ENCODE measurements at places on chromosomes 2 and 18.

DNA sequence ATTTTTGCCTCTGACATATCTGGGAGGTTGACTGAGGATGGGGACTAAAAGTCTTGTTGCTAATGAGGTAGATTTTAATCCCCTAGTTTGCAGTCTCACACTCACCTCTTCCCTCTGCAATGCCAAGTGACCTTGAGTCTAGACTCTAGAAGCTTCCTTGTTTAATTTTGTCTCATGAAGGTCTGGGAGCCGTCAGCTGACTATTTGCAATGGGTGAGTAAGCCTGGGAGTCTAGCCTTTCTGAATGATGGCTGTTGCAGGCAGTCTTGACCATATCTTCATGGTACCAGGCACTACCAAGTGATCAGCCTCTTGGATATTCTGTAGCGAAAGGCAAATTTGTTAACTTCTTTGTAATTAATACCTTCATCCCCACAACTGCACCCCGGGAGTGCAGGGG, 61.2 kb downstream of the ARHGAP15 start:
- DNase-seq = no peak

DNA sequence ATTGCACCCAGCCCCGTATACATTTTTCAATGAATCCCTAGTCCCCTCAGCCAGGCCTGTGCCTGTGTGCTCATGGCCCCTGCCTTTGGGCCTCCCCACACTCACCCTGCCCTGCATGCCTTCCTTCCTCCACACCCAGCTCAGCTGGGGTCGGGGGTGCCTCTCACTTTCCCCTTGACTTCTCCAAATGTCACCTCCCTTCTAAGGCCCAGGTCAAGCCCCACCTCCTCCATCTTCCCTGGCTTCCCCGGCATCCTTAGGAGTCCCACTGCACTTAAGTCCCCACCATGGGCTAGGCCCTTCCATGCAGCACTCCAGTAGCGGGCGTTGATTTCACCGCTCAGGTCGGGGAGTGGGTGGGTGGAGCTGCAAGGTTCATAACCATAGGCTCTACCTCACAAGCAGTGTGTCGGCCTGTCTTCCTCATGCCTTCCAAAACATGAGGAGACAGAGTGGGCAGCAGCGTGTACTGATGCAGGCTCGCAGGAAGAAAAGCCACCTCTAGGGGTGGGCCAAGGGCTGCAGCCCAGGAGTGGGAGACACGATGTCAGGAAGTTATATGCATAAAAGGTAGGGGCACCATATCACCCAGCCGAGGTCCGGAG, 47.7 kb downstream of the DNMT3A start:
- DNase-seq = no peak

DNA sequence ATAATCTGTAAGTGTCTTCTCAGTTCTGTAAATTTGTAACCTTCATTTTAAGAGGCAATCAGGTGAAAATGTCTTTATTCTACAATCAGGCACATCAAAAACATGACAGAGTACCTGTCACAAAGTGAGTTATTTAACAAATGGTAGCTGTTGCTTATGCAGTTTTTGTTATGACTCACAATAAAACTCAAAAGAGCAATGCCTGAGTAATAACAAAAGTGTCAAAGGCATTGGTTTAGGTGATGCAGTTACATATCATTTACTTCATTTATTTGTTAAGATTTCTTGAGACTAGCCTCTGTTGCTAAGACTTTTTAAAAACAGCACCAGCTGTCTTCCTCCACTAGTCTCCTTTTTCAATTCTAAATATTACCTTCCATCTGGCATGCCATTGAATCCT, 177.8 kb downstream of the KIAA1328 start:
- no peak for DNase-seq

GRCh38 chr2:203786549-203787351, 80.3 kb downstream of the CD28 start:
- DNase-seq = no peak

GRCh38 chr2:177287814-177288213, 23.3 kb upstream of the NFE2L2 start:
- DNase-seq = no peak

- DNase-seq = no peak
Observed at GRCh38 chr18:79385326-79385707, 10.4 kb upstream of the NFATC1 start.

DNA sequence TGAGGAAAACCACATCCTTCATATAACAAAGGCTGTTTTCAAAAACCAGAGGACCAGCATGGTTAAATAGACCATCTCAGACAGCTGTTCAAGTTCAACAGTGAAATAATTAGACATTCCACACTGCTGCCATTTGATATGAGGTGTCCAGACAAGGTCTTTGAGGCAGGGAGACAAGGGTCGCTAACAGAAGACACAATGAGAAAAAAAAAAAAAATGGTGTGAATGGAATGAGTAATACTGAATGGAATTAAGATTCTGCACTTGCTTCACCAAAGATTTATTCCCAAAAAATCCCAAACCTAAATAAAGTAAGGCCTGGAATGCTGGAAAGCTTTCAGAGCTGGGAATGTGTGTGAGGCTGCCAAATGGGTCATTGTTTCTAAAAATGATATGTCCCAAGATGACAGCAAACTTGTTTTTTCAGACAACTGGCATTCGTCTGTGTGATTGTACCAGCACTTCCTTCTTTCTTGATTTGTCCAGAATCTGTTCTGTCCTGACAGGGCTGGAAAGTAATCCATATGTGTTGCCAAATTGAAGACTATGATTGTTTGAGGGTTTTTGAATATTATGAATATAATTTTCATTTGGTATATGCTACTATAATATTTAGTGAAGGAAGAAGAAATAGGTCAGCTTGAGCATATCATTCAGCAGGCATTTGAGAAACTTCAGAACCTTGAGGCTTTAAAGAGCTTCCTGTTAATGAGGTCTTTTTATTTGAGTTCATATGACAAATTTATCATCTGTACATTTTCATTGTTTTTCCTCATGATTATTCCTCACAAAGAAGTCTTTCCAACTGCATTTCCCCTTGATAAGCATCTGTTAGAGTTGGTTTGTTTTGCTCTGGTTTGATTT, 85.2 kb upstream of the ITGA4 start:
- no peak for DNase-seq

GRCh38 chr2:19503406-19503805, 145.0 kb upstream of the OSR1 start:
- no peak for DNase-seq

- no peak for DNase-seq
Observed at GRCh38 chr2:33859176-33859575, 260.1 kb upstream of the FAM98A start.

DNA sequence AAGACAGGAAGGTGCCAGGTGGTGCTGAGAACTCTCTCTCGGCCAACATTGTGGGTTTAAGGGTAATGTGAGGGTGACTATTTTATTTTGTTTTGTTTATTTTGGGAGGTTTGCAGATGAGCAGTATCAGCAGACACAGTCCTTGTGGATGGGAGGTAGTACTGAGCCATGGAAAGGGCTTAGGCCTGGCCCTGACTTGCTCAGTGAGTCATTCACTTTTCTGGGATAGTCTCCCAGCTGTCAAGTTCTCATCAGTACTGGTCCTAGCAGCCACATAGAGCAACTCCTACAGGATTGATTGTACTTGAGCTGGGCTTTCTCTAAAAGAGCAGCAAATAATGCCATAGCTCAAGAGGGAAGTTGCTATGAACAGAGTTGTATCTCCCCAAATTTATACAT, 175.2 kb downstream of the LOXHD1 start:
- DNase-seq = no peak

DNA sequence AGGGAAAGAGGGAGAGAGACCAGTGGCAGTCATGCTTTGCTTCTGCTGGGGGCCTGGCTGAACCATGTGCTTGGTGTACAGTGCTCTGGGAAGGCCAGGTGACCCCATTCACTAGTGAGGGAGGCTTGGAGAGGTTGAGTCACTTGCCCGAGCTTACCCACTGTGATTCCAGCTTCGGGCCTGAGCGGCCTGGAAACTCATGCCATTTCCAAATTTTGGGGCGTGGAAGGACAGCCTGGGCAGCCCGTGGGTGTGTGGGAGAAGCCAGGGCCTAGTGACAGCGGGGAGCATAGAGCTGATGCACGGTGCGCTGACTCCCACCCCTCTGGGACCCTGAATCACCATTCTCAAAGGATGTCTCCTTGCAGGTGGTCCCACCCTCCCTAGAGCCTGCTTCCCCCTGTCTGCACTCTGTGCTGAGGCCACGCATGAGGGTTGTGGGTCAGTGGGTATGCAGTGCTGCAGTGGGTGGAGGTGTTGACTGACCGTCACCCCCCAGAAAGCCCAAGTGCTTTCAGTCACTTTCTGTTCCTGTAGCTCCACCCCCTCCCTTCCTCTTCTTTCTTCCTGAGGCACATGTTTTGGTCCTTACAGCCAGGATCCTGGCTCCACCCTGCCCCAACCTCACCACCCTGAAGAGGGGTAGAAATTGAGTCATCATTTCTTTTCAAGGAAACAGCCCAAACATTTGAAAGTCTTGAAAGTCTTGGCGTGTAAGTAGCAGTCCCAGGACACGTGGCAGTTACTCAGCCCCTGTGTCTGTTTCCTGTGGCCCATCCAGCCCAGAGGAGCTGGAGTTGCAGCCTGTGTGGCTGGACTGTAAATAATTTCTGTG, 69.3 kb upstream of the MCFD2 start:
- no peak for DNase-seq

- DNase-seq = no peak
Observed at GRCh38 chr18:69622961-69623360, 222.3 kb downstream of the DOK6 start.
